Activated naive CD4-positive, alpha-beta T cell treated with Interleukin-2 at 50 U/mL for 16 hours (primary cell): ENCODE measurements at places on chromosomes 11 and 22.

- DNase-seq, result no peak
These were observed 79.4 kb downstream of the EXT2 start for GRCh38 chr11:44174842-44175241.

GRCh38 chr22:42947211-42947990 lies 67.5 kb downstream of the PACSIN2 start:
- no peak for DNase-seq

DNA sequence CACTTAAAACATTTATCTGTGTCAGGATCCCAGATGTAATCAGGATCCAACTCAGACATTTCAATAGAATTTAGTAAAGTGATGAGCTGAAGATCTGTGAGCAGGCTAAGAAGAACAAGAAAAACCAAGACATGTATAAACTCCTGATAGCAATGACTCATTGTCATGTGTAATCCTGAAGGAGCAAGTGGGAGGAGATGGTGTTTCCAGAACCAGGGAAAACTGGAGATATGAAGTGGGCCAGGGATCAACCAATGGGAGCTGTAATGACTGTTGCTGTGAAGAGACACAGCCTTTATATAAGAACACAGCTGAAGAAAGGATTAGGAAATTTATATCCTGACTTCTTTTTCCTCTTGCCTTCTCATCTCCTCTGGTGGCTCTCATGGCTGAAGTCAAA lies 682.5 kb upstream of the ARHGAP42 start:
- DNase-seq, result no peak

DNA sequence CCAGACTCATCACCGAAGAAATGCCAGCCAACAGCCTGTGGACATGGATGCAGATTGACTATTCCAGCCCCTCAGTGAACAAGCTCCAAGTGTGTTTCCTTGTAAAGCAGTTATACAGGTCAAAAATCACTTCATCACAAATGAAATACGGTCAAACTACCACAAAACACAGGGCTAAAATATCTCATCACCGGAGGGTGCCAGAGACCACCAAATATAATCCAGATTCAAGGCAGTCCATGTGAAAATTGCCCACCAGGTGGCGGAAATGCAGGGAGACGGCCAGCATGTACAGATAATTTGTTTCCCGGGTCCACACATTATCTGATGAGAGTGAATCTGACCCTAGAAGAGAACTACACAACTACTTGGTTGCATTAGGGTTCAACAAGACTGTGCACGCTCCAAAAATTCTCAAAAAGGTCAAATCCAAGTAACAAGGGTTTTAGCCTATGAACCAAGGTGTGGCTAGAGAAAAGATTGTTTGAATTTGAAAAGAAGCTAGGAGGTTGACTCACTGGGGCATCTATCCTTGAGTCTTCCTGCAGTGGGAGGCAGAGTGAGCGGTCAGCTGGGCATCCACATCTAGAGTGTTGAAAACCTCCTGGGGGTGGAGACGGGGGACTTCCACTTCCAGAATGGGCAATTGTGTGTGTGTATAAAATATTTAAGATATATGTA lies 71.7 kb downstream of the IGLL5 start:
- DNase-seq, result peak; percentile 66
